Esophagus muscularis mucosa (tissue), 4 donors: ENCODE measurements at places on chromosomes 5 and 9. TPM values are rescaled to one million over a fixed set of nuclear protein-coding genes. Genes with fewer than 3 reads are reported as not detected.

DNA sequence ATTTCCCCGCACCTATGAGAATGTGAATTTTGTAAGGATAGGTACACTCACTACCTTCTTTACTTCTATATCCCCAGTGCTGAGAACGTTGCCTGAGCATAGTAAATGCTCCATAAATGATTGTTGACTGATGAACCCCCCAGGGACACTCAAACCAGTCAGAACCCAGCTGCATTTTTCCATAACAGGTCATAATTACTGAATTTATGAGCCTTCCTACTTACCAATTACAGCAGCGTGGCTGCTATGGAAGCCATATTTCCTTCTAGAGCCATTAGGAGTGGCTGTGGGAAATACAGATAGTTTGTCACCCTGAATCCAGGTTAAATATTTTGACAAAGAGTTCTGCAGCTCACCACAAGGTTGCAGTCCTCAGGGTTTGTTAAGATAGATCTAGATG, 135.0 kb downstream of the TAF11L14 start:
- no peak overlapping the region for H3K27ac ChIP-seq
- H3K36me3 ChIP-seq, result no peaks in the 10 kb centered on the region
- no peak for DNase-seq
- H3K27me3 ChIP-seq, result no peaks in the 10 kb centered on the region
- no peaks in the 10 kb centered on the region for H3K4me1 ChIP-seq
- no peak overlapping the region for H3K4me3 ChIP-seq

The PCDHGB4 gene
- total RNA-seq, result 4.1 TPM

GRCh38 chr5:53073348-53073747, 36.2 kb downstream of the MOCS2 start:
- no peaks in the 10 kb centered on the region for H3K27me3 ChIP-seq
- no peak overlapping the region for H3K27ac ChIP-seq
- no peaks in the 10 kb centered on the region for H3K36me3 ChIP-seq
- no peak for DNase-seq
- H3K4me3 ChIP-seq, result no peak overlapping the region

- H3K36me3 ChIP-seq, result no peaks in the 10 kb centered on the region
- peaks cover 10% of the 10 kb centered on the region for H3K4me1 ChIP-seq
- no peak for DNase-seq
- H3K27me3 ChIP-seq, result no peaks in the 10 kb centered on the region
Measured at GRCh38 chr9:137444106-137444790, 3.1 kb upstream of the ENTPD8 start.

- H3K27me3 ChIP-seq, result no peaks in the 10 kb centered on the region
- no peak for DNase-seq
- H3K36me3 ChIP-seq, result no peaks in the 10 kb centered on the region
- H3K4me3 ChIP-seq, result no peak overlapping the region
- no peak overlapping the region for H3K27ac ChIP-seq
- no peaks in the 10 kb centered on the region for H3K4me1 ChIP-seq
Measured at GRCh38 chr9:86054695-86055094, 44.7 kb downstream of the GOLM1 start.

The SLCO6A1 gene
- total RNA-seq, result not detected

DNA sequence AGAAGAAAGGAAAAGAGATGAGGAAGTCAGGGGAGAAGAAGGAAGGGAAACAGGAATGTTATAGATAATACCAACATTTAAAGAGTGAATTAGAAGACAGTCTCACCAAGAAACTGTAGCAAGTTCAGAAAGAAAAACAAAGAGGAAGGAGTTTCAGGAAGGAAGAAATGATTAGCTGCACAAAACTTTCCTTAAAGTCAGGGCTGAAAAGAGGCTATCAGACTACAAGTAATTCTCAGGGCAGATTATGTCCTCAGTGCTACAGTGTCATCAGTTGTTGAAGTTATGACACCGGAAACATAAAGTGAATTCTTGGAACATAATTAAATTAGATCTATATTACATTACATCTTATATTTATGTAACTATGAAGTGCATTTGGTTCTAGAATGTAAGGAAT, 226.9 kb downstream of the ARRDC3 start:
- H3K27me3 ChIP-seq, result no peaks in the 10 kb centered on the region
- H3K27ac ChIP-seq, result no peak overlapping the region
- peaks cover 15% of the 10 kb centered on the region for H3K4me1 ChIP-seq
- no peak for DNase-seq
- no peak overlapping the region for H3K4me3 ChIP-seq

GRCh38 chr9:133477992-133478850, 678 bp downstream of the SLC2A6 start:
- H3K4me3 ChIP-seq, result peak overlapping the region; percentile 62
- peaks cover 16% of the 10 kb centered on the region for H3K36me3 ChIP-seq
- no peaks in the 10 kb centered on the region for H3K27me3 ChIP-seq
- no peak for DNase-seq
- H3K27ac ChIP-seq, result peak overlapping the region; percentile 72

The ZNF618 gene
- total RNA-seq, result 1.2 TPM

DNA sequence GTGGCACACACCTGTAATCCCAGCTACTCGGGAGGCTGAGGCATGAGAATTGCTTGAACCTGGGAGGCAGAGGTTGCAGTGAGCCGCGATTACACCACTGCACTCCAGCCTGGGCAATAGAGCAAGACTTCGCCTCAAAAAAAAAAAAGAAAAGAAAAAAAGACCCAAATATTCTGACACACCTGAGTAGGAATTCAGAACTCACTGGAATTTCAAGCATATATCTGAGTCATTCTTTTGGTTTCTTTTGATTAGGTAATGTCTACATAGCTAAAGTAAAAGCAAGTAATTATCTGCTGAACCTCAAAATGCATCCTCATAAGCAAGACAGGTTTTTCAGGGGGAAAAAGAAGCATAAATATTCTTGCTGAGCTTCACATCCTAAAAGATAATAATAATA, 35.9 kb downstream of the ANKRD31 start:
- H3K36me3 ChIP-seq, result no peaks in the 10 kb centered on the region
- no peak overlapping the region for H3K27ac ChIP-seq

DNA sequence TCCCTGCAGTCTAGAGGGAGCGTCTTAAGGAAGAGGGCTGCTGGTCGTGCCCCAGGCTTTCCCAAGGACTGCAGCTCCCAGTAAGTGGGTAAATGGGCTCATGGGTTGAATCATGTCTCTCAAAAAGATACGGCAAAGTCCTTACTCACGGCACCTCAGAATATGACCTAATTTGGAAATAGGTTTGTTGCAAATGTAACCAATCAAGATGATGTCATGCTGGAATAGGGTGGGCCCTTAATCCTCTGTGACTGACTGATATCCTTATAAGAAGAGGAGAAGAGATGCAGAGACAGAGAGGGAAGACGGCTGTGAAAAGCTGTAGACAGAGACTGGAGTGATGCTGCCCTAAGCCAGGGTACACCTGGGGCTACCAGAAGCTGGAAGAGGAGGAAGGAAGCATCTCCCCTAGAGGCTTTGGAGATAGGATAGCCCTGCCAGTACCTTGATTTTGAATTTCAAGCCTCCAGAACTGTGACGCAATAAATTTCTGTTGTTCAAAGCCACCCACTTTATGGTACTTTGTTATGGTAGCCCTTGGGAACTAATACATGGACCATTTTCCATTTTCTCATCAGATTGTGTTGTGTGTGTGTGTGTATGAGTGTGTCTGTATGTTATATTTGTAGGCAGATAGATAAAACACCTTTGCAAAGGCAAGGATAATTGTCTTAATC, 15.0 kb downstream of the GALNT10 start:
- peaks cover 9% of the 10 kb centered on the region for H3K4me1 ChIP-seq
- no peak overlapping the region for H3K4me3 ChIP-seq
- no peaks in the 10 kb centered on the region for H3K36me3 ChIP-seq
- DNase-seq, result no peak
- H3K27me3 ChIP-seq, result no peaks in the 10 kb centered on the region
- no peak overlapping the region for H3K27ac ChIP-seq

The PCDHGB6 gene
- total RNA-seq, result 6.6 TPM

DNA sequence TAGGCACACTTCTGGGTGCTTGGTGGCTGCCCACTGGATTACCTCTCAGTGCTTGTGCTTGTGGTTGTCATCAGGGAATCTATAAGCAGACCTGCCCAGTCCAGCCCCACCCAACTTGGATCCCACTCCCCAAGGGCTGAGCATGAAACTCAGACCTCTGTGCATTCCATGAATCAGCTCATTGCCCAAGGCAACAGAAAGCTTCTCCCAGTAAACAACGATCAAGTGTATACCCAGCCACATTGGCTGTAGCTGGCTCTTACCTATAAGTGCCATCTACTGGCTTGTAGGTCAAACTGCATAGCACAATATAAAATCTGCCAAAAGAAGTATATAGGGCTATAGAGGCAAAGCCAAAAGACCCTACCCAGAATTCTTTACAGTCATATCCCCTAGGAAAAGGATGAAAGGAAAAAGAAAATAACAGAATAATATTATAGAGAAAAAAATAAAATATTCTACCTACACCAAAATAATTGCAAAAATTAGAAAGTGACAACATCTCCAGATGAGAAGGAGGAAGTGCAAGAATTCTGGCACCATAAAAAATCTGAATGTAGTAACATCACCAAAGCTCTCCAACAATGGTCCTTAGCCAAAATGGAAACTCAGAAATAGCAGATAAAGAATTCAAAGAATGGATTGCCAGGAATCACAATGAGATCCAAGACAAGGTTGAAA, 321.0 kb upstream of the TRPC7 start:
- H3K4me1 ChIP-seq, result no peaks in the 10 kb centered on the region
- H3K36me3 ChIP-seq, result no peaks in the 10 kb centered on the region
- H3K27me3 ChIP-seq, result no peaks in the 10 kb centered on the region
- no peak overlapping the region for H3K4me3 ChIP-seq
- no peak overlapping the region for H3K27ac ChIP-seq
- no peak for DNase-seq

The INSYN2B gene
- total RNA-seq, result not detected

The GFI1B gene
- total RNA-seq, result not detected

The F12 gene
- not detected for total RNA-seq

- no peaks in the 10 kb centered on the region for H3K27me3 ChIP-seq
- H3K4me1 ChIP-seq, result no peaks in the 10 kb centered on the region
- no peaks in the 10 kb centered on the region for H3K36me3 ChIP-seq
- no peak overlapping the region for H3K27ac ChIP-seq
- no peak for DNase-seq
Measured at GRCh38 chr9:10232352-10232930, 380.4 kb downstream of the PTPRD start.

DNA sequence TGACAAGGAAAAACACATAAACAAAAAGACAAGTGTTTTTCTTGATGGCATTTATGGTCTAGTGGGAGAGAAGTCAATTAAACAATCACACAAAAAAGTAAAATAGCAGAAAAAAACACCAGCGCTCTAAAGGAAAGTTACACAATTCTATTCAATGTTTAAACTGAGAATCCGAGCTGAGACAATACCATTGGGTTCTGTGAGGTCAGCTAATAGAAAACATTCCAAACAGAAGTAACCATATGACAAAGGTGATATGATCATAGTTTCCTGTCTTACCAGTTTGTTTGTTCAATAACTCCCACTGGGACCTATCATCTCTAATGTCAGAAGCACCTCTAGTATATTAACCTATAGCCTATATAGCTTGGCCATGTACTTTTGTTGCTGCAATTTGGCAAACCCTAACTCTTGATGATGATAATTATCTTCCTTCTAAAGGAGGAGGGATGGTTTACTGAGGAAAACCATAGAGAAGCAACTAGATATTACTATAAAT, 1030.0 kb downstream of the CDH12 start:
- H3K27me3 ChIP-seq, result no peaks in the 10 kb centered on the region
- H3K36me3 ChIP-seq, result no peaks in the 10 kb centered on the region
- no peak for DNase-seq
- H3K4me1 ChIP-seq, result no peaks in the 10 kb centered on the region

The HMMR gene
- total RNA-seq, result 0.26 TPM

DNA sequence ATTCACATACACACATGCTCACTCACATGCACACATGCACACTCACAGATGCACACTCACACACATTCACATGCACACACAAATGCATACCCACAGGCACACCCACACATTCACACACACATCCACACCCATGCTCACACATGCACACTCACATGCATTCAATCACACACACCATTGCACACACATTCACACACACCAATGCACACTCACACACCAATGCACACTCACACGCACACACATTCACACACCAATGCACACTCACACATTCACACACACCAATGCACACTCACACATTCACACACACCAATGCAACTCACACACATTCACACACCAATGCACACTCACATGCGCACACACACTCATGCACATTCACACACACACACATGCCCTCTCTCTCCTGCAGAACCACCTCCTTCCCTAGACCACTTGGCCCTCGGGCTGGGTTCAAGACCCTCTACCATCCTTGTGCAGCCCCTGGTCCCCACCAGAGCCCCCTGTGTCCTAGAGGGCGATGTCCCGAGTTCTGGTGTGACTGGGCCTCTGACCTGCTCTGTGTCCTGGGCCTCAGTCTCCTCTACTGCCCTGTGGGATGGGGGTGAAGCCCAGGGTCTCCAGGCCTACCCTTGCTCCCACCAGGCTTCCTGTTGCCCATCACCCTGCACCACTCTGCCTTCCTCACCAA, 139.0 kb downstream of the OLFM1 start:
- no peak overlapping the region for H3K27ac ChIP-seq
- no peaks in the 10 kb centered on the region for H3K27me3 ChIP-seq
- H3K4me1 ChIP-seq, result no peaks in the 10 kb centered on the region
- DNase-seq, result no peak
- no peaks in the 10 kb centered on the region for H3K36me3 ChIP-seq

DNA sequence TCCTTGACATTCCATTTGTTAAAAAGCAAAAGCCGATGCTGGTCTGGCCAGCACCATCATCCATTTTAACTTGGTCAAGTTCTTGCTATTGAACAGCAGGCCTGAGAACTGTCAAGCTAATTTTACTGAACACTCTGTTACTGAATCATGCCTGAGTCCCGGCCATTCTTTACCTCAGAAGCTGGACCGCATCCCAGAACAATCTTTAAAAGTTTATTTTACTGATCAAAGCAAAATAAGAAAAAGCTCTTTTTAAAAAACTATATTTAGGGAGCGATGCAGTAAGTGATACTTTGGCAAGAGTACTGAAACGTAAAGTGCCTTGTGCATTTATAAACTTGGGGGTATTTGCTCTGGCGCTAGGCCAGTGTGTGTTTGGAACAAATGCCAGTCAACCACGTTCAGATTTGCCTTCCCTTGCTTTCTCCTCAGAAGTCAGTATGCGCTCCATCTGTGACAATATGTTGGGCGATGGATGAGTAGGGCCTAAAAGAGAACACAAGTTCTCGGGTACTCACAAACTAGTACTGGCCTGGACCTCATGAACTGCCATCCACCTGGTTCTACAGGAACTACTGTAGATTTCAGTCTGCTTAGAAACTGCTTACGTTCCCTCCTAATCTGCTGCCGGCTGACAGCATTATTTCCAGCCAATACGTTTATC, 161.9 kb downstream of the MAPKAP1 start:
- peaks cover 78% of the 10 kb centered on the region for H3K4me1 ChIP-seq
- peak overlapping the region; percentile 74 for H3K27ac ChIP-seq
- peaks cover 3% of the 10 kb centered on the region for H3K36me3 ChIP-seq
- DNase-seq, result no peak
- H3K4me3 ChIP-seq, result no peak overlapping the region

- no peaks in the 10 kb centered on the region for H3K27me3 ChIP-seq
- no peaks in the 10 kb centered on the region for H3K36me3 ChIP-seq
- peak overlapping the region; percentile 62 for H3K4me3 ChIP-seq
- peak; percentile 91 for DNase-seq
- H3K27ac ChIP-seq, result peak overlapping the region; percentile 82
Measured at GRCh38 chr9:132769906-132770769, 99.9 kb downstream of the GTF3C4 start.
